ENCODE measurements at places on chromosomes 12 and 14.

GRCh38 chr12:78870539-78870938 is 6.0 kb downstream of the SYT1 start:
- no peak for DNase-seq

DNA sequence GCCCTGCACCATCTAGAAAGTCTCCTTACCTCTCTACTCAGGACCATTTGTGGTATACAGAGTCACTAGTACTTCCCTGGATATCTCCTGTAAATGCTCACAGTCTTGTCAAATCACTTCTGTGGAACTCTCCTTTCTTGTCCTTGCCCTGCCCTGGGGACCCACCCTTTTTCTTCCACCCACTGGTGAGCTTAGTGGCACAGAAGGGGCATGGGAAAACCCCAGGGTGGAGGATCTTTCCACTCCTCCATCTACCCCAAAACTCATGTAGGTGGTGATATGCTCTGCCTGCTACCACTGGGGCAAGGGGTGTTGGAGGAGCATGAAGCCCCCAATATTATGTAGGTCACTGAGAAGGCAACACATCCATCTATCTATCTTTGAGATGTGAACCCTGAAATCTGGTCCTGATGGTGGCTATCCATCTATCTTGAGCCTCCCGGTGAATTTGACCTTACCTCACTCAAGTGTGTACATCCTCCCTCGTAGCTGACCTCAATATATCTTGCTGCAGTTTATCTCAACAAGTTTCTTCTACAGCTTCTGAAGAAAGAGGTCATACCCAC is 943 bp downstream of the TESPA1 start:
- no peak for DNase-seq

GRCh38 chr12:115057445-115057844 is 373.5 kb upstream of the TBX3 start:
- DNase-seq = no peak

- DNase-seq = no peak
Observed at GRCh38 chr12:6791931-6792520, 2.7 kb downstream of the CD4 start.

GRCh38 chr14:44027397-44027796 is 479.7 kb downstream of the FSCB start:
- no peak for DNase-seq

DNA sequence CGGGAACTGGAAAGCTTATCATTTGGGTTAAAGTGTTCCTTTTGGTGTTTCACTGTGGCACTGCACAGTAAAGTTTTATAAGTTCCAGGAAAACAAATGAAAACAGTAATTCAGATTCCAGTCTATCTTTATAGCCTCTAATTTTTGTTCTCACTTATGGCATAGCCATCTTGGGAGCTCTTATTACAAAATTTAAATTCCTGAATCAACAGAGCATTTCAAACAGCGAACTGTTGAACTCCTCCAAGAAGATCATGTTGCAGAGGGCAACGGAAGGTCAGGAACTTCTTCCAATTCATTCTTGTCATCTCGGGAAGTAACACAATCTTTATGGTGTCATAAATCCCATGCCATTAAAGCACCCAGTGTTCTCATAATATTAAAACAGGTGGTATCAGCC is 229.1 kb downstream of the KCNC2 start:
- no peak for DNase-seq

GRCh38 chr12:64675795-64676194 is 65.5 kb downstream of the RASSF3 start:
- DNase-seq = no peak

DNA sequence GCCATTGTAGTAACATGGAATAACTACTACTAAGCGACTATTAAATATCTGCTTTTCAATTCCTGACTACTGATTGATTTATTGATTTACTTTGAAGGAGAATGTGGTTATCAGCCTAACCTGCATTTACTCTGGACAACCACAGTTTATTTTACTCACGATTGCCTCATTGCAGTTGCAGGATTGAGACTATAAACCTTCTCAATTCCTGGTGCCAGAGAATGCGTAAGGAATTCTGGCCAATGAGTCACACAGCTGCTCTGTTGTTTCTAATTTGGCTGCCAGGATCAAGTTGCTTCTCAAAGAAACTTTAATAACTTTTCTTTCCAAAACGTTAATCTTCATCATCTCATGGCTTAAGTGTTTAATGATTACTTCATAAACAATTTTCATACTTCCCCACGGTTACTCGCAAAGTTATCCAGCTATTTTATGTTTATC is 13.1 kb upstream of the TMTC1 start:
- no peak for DNase-seq

- no peak for DNase-seq
Observed at GRCh38 chr14:74333909-74334308, 14.4 kb upstream of the VRTN start.

DNA sequence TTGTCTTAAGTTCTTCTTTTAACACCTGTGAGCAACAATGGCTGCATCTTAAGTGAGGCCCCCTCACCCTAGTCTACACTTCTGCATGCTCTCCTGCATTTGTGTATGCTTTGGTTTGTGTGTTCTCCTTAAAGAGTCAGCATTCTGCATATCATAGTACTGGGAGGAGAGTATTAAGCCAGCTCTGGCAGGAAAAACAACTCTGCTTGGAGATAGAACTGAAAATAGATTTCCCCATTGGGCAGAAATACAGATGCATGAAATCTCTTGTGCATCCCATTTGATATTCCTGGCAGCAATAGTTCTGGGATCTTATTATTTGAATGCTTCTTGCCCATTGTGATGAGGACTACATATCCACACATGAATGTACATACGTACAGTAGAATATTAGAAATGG is 70.6 kb upstream of the PRICKLE1 start:
- DNase-seq = no peak

DNA sequence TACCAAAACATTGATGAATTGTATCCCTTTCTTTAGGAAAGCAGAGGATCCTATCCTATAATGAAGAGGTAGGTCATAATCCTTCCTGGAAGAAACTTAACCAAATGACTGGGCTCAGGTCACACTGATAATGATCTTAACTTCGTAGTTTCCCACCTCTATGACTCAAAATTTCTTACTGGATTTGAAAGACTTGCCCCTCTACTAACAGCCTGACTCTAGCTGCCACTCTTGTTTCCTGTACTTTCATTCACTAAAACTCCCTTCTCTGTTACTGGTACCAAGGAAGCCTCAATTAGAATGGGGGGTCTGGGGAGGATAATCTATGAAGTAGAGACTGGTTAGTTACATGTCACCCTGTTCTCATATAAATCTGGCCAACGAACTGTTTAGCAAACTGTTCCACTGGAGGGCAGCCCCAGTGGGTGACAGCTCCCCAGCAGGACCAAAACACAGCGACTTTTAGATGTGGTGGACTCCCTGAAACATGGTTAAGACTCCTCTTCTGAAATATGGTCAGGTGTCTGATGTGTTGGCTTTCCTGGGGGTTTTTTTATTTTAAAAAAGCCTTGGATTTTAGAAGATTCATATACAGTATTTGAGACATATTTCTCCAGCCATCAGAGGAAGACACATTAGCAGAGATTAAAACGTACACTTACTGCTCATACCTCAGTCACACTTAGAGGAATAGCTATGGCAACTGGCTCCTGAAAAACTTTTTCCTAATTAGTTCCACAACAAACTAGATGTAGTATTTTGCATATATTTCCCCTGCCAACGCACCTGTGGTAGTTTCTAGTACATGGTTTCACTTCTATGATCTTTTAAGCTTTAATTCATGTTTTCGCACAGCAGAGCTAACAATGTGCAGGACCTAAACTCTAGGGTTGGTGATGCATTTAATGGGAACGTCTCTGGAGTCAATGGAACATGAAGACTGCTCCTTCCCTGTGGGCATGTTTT is 72.3 kb downstream of the ACADS start:
- no peak for DNase-seq

- no peak for DNase-seq
Observed at GRCh38 chr14:45400509-45400908, 147.5 kb upstream of the MIS18BP1 start.

DNA sequence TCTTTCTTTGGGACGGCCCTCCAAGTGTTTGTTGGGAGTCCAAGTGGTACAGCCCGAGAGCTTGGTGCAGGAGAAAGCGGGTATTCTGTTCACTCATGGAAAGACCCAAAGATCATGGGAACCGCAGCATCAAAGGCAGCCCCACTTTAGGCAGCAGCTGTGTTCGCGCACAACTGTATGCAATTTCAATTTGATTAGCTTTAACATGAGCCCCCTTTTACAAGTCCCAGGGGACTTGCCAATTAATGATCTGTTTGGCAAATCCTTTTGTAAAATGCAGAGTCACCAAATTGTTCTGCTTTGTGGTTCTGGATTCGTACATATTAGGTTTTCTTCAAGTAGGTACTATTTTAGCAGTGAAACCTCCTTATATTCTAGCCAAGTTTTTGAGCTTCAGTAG is 217.7 kb downstream of the AACS start:
- DNase-seq = no peak

DNA sequence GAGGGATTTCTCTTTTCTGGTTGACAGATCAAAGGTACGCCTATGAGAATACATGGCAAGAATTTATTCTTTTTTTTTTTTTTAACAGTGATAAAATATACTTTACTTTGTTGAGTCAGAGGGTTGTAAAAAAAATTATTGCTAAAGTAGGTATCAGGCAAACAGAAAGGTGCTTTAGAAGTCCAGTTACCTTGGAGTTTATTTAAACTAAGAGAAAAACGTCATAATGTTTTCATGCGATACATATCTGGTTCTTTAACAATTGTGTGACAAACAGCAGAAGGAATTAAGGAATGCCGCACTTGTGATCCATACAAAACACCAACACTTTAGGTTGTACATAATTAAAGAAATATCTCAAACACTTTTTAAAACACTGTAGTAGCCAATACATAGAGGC is 94.2 kb downstream of the BORCS5 start:
- DNase-seq = no peak

GRCh38 chr14:68216079-68216478 is 396.5 kb downstream of the RAD51B start:
- no peak for DNase-seq

DNA sequence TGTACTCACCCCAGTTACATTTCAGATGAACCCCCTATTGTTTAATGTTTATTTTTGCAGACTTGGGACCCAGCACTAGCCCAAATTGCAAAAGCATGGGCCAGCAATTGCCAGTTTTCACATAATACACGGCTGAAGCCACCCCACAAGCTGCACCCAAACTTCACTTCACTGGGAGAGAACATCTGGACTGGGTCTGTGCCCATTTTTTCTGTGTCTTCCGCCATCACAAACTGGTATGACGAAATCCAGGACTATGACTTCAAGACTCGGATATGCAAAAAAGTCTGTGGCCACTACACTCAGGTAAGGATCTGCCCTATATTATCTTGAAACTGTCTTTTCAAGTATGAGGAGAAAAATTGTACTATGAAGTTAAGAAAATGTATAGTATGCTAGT is 1.2 kb downstream of the GLIPR1 start:
- DNase-seq = no peak

GRCh38 chr12:77033658-77034536 is 31.5 kb downstream of the E2F7 start:
- DNase-seq = no peak

- DNase-seq = peak; percentile 13
Observed at GRCh38 chr12:123807670-123808069, 45.6 kb downstream of the DNAH10 start.

GRCh38 chr12:32768518-32768917 is 12.8 kb upstream of the YARS2 start:
- no peak for DNase-seq

DNA sequence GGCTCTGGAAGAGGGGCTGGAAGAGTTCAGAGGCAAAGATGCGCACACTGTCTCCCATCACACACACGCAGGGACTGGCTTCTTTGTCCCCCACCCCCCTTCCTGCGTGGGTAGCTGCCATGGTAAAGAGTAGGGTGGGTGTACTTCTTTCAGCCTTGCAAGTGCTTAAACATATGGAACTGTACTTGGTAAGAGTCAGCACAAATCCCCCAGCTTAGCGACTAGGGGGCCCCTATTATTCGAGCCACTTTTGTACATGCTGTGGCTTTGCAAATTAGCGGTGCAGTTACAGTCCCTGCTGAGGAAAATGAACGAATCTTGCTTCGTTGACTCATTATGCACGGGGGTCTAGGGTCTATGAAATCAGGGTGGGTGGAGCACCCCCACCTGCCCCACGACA is 123.8 kb downstream of the AACS start:
- DNase-seq = no peak

GRCh38 chr12:126936181-126936851 is 1330.7 kb upstream of the TMEM132C start:
- peak; percentile 6 for DNase-seq

- DNase-seq = no peak
Observed at GRCh38 chr12:58026426-58026825, 85.1 kb downstream of the ATP23 start.

GRCh38 chr12:75837700-75838099 is 193.9 kb downstream of the PHLDA1 start:
- DNase-seq = no peak

- DNase-seq = no peak
Observed at GRCh38 chr14:96962337-96962736, 165.2 kb downstream of the VRK1 start.

GRCh38 chr12:122842505-122843405 is 7.5 kb downstream of the HIP1R start:
- peak; percentile 54 for DNase-seq

DNA sequence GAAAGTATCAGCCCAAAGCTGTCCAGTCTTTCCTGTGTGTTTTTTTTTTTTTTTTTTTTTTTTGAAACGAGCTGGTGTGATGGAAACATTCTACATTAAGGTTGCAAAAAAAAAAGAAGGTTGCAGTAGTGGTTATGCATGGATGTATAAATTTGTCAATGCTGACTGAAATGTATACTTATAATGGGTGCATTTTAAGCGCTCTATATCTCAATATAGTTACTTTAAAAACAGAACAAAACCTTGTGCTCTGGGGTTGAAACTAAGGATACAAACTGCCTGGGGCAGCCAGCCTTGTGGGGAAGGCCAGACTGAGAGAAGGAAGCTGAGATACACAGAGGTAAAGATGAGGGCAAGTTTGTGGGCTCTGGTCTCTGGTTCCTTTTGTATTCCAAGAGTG is 87.3 kb upstream of the RMST start:
- DNase-seq = no peak

DNA sequence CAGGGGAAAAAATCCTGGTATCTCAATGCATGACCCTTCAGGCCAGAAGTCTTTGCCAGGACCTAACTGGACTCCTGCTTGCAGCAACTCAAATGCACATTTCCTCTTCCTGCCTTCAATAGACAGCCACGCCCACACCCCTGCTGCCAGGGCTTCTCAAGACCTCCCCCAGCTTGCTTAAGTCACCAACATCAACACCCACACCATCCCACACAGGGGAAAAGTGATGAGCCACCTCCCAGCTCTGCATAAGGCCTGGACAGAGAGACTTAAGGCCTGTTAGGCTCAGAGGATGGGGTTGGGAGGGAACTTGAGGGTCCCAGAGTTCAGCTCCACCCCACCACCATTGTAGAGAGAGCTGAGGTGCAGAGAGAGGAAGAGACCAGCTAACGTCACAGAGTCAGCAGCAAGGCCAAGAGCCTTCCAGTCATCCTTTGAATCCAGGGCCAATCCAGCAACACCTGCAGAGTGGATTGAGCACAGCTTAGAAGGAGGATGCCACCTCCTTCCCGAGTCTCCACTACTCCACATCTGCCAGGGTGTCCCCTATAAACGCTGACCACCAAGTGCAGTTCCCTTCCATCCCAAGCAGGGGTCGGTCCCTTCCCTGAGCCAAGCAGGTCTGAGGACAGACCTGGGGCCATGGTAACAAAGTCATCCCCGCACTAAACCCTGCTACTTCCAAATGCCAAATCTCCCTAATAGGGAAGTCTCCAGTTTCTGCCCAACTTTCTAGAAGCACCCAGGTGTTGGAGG is 50.0 kb downstream of the KDM2B start:
- DNase-seq = no peak

All from substantia nigra (tissue), 51 donors.